MV-4-11 (cell line): ENCODE measurements at places on chromosomes 4 and X.

DNA sequence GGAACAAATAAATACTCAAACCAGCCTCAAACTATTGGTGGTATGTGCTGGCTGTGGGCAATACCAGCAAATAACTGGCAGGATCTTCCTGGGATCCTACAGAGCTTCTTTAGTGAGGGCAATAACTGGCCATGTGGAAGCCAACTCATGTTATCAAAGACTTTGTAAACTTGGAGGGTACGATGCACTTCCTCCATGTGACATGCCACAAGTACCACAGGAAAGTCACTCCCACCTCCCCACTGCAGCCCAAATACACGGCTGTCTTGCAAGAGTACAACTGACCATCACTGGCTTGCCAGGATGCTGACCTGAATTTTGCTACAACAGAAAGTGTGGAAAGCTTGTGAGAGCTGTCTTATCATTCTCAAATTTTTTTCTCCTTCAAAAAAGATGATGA lies 93.3 kb upstream of the MAML3 start:
- DNase-seq: peak; percentile 56

DNA sequence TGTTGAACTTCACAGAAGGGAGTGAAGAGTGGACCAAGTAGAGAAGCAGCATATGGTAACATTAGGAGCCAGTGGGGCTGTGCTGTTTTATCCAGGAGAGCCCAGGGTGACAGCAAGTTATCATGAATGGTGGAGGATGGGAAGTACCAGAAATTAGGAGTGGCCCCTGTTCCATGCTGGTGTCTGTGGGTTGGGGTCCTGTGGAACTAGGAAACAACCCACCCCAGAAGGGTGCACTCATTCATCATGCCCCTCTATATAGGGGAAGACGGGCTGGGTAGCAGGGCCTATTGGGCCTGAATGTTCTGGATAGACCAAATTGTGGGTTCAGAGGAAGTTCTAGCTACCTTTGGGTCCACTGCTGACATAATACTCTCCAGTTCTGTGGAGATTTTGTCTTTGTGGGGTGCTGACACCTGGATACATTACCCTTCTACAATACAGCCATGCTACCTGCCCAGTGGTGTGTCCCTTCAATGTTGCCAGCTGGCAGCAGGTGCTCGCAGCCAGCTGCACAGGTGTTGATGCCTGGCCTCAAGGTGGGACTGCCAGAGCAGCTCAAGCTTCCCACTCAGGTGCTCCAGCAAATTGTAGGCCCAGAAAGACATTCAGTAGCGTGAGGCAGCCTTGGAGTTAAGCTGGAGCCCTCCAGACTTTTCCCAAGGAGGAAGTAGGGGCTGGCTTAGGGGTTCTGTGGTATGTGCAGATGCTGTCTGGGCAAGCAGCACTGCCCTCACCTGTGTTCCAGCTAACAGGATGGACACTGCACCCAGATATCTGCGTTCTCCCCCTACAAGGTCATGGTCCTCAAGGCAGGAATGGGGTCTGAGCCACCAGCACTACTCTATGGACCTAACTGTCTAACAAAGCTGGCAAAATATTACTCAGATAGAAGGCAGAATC lies 106.5 kb downstream of the NHSL2 start:
- no peak for DNase-seq

GRCh38 chrX:77442728-77443127 lies 4.5 kb upstream of the FGF16 start:
- no peak for DNase-seq

- DNase-seq: no peak
These were observed 130.6 kb upstream of the STX18 start for GRCh38 chr4:4672402-4672801.

GRCh38 chr4:182608525-182608924 lies 308.7 kb downstream of the DCTD start:
- DNase-seq: no peak

DNA sequence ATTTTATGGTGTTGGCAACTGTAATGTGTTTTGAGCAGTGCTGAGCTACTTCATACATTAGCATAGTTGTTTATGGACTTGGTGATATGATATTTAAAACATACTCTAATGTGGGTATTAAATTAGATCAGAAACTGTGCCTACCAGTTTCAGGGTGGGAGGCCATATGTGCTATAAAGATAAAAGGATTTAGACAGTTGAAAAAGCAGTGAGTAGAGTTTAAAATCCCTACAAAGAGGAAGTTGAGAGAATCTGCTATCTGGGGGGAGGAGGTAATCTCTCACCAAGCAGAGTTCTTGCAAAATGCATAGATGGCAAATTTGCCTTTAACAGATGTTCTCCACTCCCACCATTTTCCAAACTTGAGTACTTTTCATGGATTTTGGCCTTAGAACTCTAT lies 154.5 kb downstream of the SPOCK3 start:
- peak; percentile 50 for DNase-seq

DNA sequence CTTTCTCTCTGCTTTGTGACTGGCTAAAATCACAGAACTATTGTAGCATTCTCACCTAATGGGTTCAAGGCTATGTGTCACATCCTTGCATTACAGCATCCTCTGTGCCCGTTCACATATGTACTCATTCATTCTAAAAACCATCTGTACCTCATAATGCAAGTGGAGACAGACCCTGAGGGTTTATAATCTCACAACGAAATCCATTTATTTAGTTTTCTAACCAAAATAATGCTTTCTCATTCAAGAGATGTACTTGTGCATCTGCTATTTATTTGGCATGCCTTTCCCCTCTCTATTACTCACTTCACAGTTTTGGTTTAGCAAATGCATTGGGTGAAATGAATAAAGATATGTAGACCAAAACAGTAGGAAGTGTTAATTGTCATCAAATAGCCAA lies 261.5 kb downstream of the DCHS2 start:
- DNase-seq: no peak

DNA sequence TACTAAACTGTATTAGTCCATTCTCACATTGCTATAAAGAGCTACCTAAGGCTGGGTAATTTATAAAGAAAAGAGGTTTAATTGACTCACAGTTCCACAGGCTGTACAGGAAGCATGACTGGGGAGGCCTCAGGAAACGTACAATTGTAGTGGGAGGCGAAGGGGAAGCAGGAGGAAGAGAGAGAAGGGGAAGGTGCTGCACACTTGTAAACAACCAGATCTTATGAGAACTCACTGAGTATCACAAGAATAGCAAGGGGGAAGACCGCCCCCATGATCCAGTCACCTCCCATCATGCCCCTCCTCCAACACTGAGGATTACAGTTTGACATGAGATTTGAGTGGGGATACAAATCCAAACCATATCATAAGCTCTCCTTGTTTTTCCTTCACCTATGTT lies 40.9 kb downstream of the RPA4 start:
- DNase-seq: no peak

- DNase-seq: no peak
These were observed 1002.7 kb upstream of the PABPC4L start for GRCh38 chr4:135204311-135204710.

DNA sequence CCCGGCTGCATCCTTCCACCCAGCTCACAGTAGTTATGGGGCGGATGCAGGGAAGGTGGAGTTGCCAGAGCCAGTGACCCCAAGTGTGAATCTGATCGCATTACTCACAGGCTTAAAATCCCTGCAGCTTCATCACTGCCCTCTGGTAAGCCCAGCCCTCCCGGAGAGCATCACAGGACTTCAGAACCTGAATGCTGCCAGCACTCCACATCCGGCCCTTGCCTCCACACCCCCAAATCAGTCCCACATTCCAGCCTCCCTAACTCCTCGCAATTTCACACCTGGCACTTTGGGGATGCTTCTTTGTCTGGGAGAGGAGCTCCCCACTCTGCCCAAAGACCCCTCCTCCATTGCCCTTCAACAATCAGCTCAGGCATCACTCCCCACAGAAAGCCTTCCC lies 15.6 kb downstream of the RASL11B start:
- DNase-seq: no peak

GRCh38 chr4:15902746-15903145 lies 35.8 kb downstream of the FGFBP1 start:
- peak; percentile 85 for DNase-seq
